ENCODE measurements at places on chromosomes 13 and 19. TPM values are rescaled to one million over a fixed set of nuclear protein-coding genes. Genes with fewer than 3 reads are reported as not detected.

Gene SLC46A3
- 0.50 TPM for polyA plus RNA-seq

Gene PABPC3
- 0.14 TPM for polyA plus RNA-seq

Gene GZMM
- 0.19 TPM for polyA plus RNA-seq

Gene ATP4A
- 1.4 TPM for polyA plus RNA-seq

Gene NLRP7
- polyA plus RNA-seq: 0.75 TPM

Gene ZIK1
- 21.2 TPM for polyA plus RNA-seq

Gene SHISA7
- 1.1 TPM for polyA plus RNA-seq

Gene ERICH6B
- polyA plus RNA-seq: not detected

Gene DGKH
- 1.1 TPM for polyA plus RNA-seq

DNA sequence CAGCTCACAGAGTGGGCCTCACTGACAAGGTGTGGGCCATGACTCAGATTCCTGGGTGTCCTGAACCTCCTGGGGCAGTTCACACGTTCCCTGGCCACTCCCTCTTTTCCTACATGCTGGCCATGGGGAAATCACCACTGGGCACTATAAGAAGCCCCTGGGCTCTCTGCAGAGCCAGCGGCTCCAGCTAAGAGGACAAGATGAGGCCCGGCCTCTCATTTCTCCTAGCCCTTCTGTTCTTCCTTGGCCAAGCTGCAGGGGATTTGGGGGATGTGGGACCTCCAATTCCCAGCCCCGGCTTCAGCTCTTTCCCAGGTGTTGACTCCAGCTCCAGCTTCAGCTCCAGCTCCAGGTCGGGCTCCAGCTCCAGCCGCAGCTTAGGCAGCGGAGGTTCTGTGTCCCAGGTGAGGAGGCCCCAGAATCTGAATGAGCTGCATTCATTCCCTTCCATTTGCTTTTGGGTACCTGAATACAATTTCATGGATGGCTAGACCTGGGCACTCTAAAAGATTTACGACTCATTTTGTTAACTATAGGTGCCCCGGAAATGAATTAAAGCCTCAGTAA lies at the start of gene OLFM4:
Gene OLFM4, plus strand, starts transcription at position 177 of the 567 bp plus-strand sequence. Its CDS starts 24 bp downstream, at position 201.
- H3K4me1 ChIP-seq: 0 out of 2 replicates have a peak, but pooled peaks cover 2% of the 10 kb centered on the region
- H3K36me3 ChIP-seq: no peaks in the 10 kb centered on the region
- H3K27me3 ChIP-seq: no peaks in the 10 kb centered on the region
- peak; percentile 47 for DNase-seq

- H3K27ac ChIP-seq: no peak within 1 kb of the TSS
- peaks cover 26% of the 10 kb centered on the region for H3K27me3 ChIP-seq
- H3K36me3 ChIP-seq: no peaks in the 10 kb centered on the region
- peak within 1 kb of the TSS; percentile 22 for H3K4me3 ChIP-seq
- peaks cover 9% of the 10 kb centered on the region for H3K4me1 ChIP-seq
These were observed at the start of gene ELAVL3 for GRCh38 chr19:11480715-11481533. Gene ELAVL3 (minus strand): TSS chr19:11481046. CDS start chr19:11480608, 438 bp downstream.

- peaks cover 11% of the 10 kb centered on the region for H3K4me1 ChIP-seq
- H3K27ac ChIP-seq: no peak overlapping the region
- H3K36me3 ChIP-seq: no peaks in the 10 kb centered on the region
- no peak overlapping the region for H3K4me3 ChIP-seq
These were observed 5.1 kb downstream of the COL4A1 start for GRCh38 chr13:110301606-110302553.

DNA sequence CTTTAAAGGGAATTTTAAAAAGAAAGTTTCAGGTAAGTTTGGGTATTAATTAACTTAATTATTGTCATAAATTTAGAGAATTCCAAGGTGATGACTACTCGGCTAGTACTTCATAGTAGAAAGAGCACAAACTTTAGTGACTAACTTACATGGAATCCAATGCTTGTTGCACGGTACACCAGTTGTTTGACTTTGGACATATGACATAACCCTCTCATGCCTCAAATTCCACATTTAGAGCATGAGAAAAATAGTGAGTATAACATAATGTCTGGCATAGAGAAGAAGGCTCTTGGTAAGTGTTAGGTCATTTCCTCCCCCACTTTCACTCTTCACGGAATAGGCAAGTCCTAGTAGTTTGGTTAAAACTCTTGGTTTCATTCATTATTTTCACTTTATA lies 1249.4 kb upstream of the SLC10A2 start:
- no peak for DNase-seq
- no peaks in the 10 kb centered on the region for H3K27me3 ChIP-seq
- H3K36me3 ChIP-seq: no peaks in the 10 kb centered on the region

DNA sequence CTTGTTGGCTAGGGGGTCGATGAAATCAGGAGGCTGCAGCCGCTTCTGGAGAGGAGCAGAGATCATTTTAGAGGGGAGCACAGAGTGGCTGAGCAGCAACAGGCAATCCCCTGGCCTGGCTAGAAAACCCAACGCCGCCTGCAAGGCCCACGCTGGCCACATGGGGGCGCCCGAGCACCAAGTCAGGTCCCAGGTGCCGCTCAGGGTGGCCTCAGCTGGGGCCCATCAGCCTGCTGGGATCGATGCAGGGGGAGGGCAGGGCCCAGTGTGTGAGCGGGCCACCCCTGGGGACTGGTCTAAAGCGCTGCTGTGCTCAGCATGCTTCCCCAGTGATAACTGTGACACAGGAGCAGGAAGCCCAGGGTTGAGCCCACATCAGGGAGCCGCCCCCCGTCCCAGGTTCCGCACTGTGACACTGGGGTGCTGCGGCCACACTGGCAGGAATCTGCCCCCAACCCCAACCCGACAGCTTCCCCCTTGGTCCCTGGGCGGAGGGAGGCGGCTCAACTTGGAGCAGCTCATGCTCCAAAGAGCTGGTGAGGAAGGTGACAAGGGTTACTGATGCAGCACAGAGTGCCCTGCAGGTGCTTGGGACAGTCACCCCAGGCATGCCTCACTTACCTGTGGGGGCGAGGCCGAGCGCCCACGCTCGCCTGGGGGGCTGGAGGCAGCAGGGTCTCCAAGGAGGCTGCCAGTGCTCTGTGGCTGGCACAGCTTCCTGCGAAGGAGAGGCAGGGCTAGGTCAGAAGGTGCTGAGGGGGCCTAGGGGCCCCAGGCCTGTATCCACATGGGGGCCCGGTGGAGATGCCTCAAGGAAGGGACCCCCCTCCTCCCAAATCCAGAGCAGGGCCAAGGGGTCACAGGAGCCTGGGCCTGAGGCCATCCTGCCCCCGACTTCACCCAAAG lies 13.3 kb upstream of the ISYNA1 start:
- DNase-seq: no peak
- 0 out of 2 replicates have a peak, but pooled peaks cover 3% of the 10 kb centered on the region for H3K36me3 ChIP-seq
- no peaks in the 10 kb centered on the region for H3K27me3 ChIP-seq
- no peaks in the 10 kb centered on the region for H3K4me1 ChIP-seq
- no peak overlapping the region for H3K27ac ChIP-seq

DNA sequence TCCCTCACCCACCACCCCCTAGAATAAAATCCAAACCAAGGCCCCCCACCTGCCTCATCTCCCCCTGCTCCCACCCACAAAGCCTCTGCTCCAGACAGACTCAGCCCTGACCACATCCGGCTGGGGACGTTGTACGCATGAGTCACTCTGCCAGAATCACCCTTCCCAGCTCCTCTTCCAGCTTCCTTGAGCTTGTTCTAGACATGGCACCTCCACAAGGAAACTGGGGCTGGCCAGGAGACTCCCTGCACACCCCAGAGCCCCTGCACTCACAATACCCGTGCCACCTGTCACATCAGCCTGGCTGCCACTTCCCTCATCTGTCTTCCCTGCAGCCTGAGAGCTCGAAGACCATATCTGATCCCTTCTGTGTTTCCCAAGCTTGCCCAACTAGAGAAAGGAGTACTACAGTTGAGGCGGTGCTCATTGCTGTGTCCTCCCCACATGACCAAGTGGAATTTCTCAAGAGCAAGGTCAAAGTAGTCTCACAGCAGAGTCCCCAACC lies 9.7 kb downstream of the DEDD2 start:
- H3K27ac ChIP-seq: no peak overlapping the region
- H3K36me3 ChIP-seq: peaks cover 6% of the 10 kb centered on the region
- peaks cover 10% of the 10 kb centered on the region for H3K4me1 ChIP-seq
- H3K4me3 ChIP-seq: no peak overlapping the region
- no peak for DNase-seq

- no peaks in the 10 kb centered on the region for H3K36me3 ChIP-seq
- no peak overlapping the region for H3K27ac ChIP-seq
- H3K4me3 ChIP-seq: no peak overlapping the region
- H3K4me1 ChIP-seq: 0 out of 2 replicates have a peak, but pooled peaks cover 3% of the 10 kb centered on the region
These were observed 10.9 kb downstream of the ARHGEF1 start for GRCh38 chr19:41893899-41894298.

DNA sequence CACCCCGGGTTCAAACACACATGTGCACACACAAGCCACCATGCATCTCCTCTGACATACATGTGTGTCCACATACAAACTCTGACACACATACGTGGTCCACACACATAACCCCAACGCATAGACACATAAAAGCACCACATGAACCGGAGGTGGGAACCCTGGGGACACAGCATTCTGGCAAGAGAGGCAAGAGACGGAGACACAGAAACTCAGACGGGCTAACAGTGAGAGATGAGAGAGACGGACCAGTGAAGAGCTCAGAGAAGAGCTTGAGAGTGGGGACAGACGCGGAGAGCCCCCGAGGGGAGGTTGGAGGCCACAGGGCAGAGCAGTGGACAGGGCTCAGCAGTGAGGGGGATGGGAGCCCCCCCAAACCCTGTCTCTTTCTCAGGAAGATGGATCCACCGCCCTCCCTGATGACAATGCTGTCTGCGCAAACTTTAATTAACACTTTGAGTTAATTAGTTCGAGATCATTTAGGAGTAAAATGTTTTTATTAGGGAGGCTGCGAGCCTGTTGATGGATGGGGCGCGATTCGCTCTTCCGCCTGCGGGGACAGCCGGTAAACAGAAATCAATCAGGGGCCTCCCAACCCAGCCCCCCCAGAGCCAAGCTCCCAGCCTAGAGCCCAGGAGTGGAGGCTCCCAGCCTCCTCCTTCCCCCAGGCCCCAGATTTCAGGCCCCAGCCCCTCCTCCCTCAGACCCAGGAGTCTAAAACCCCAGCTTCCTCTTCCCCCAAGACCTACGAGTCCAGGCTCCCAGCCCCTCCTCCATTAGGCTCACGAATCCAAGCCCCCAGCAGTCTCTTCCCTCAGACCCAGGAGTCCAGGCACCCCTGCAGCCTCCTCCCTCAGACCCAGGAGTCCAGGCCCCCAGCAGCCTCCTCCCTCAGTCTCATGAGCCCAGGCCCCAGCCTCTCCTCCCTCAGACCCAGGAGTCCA lies 9.5 kb upstream of the ERFL start:
- H3K36me3 ChIP-seq: no peaks in the 10 kb centered on the region
- H3K4me3 ChIP-seq: no peak overlapping the region
- DNase-seq: no peak
- H3K27me3 ChIP-seq: peaks cover 59% of the 10 kb centered on the region
- H3K27ac ChIP-seq: no peak overlapping the region

DNA sequence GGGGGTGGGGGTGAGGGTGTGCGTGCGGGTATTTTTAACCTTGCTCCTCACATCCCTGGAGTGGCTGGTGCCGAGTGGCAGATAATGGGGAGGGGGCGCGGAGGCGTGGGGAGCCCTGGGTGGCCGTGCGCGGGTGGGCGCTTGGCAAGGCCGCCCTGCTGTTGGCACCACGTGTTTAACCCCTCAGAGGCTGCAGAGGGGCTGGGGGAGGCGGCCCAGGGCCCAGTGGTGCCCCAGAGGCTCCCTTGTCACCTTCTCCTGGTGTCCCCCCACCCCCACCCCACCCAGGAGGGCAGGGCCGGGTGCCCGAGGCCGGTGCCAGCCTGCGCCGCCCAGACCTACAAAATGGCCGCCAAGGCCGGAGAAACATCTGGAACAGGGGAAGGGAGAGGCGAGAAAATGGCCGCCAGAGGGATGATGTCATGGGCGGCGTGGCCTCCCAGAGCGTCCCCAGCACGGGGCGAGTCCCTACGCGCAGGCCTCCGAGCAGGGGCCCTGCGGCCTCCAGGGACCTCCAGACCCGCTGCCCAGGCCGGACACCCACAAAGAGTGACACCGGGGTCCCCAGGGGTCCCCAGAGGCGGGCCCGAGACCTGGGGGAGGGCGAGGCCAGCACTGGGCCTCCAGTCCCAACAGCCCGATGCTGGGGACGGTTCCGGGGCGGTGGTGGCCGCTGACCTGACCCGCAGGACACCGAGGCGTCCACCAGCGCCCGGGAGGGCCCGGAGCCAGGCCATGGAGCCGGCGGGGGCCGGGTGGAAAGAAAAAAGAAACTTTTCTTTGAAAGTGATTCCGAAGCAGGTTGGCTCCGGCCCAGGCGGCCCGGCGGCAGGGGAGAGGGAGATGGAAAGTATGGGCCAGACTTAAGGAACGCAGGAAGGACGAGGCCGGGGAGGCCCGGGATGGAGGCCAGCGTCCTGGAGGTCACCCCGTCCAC lies 38.2 kb downstream of the NFIC start:
- H3K4me1 ChIP-seq: peaks cover 5% of the 10 kb centered on the region
- no peak overlapping the region for H3K4me3 ChIP-seq
- no peaks in the 10 kb centered on the region for H3K36me3 ChIP-seq
- no peaks in the 10 kb centered on the region for H3K27me3 ChIP-seq
- DNase-seq: no peak

- no peaks in the 10 kb centered on the region for H3K27me3 ChIP-seq
- no peaks in the 10 kb centered on the region for H3K4me1 ChIP-seq
These were observed 39.1 kb upstream of the TFDP1 start for GRCh38 chr13:113545455-113545930.

DNA sequence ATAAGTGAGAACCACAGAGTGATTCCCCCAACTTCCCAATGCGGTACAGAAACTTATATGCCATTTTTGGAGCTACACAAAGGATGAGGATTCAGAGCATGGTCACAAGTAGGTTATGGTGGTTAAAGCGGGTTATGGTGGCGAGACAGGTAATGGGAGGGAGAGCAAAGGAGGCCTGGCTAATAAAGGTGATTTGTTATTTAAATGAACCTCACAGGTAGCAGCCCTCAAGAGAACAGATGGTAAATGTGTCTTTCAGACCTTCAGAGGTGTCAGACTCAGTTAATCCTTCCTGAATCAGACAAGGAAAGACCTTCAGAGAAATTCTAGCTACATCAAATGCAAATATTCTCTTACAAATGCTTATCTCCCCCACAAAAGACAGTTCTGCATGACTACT lies 1971.4 kb downstream of the OLFM4 start:
- H3K4me1 ChIP-seq: peaks cover 21% of the 10 kb centered on the region
- peak overlapping the region; percentile 35 for H3K4me3 ChIP-seq
- H3K36me3 ChIP-seq: peaks cover 21% of the 10 kb centered on the region

DNA sequence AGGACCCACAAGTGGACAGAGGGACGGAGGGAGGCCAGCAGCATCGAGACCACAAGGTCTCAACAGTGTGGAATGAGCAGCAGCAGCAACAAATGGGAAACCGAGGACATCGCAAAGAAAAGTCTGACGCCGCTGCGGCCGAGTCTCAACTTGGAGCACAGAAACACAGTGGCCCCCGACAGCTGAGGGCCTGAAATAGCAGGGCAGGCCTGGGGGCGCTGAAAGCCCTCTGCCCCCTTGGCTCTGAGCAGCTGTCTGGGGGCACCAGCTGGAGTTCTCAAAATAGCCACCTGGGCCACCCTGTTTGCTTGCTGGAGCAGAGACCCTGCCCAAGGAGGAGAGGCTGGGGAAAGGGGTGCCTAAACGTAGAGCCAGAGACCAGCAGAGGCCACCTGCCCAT lies 5.9 kb upstream of the ISYNA1 start:
- 0 out of 2 replicates have a peak, but pooled peaks cover 10% of the 10 kb centered on the region for H3K36me3 ChIP-seq
- H3K27me3 ChIP-seq: no peaks in the 10 kb centered on the region
- no peak for DNase-seq
- no peak overlapping the region for H3K4me3 ChIP-seq
- H3K4me1 ChIP-seq: peaks cover 6% of the 10 kb centered on the region

GRCh38 chr19:18606281-18607225 lies at the start of gene CRLF1:
Gene CRLF1 (minus strand): TSS chr19:18606799. CDS start chr19:18606656, 143 bp downstream.
- H3K4me1 ChIP-seq: peaks cover 32% of the 10 kb centered on the region
- H3K27ac ChIP-seq: no peak within 1 kb of the TSS
- peak within 1 kb of the TSS; percentile 17 for H3K4me3 ChIP-seq
- no peak for DNase-seq
- peaks cover 95% of the 10 kb centered on the region for H3K27me3 ChIP-seq
- H3K36me3 ChIP-seq: peaks cover 14% of the 10 kb centered on the region

- H3K27me3 ChIP-seq: no peaks in the 10 kb centered on the region
- no peak overlapping the region for H3K4me3 ChIP-seq
- DNase-seq: no peak
- H3K27ac ChIP-seq: no peak overlapping the region
- H3K4me1 ChIP-seq: peaks cover 11% of the 10 kb centered on the region
These were observed 34.7 kb downstream of the TSSK6 start for GRCh38 chr19:19480688-19481087.
